Iris pigment epithelial cell (primary cell): ENCODE measurements at places on chromosomes 2 and 18.

- DNase-seq = no peak
These were observed 189.6 kb downstream of the MIB1 start for GRCh38 chr18:21930177-21930576.

DNA sequence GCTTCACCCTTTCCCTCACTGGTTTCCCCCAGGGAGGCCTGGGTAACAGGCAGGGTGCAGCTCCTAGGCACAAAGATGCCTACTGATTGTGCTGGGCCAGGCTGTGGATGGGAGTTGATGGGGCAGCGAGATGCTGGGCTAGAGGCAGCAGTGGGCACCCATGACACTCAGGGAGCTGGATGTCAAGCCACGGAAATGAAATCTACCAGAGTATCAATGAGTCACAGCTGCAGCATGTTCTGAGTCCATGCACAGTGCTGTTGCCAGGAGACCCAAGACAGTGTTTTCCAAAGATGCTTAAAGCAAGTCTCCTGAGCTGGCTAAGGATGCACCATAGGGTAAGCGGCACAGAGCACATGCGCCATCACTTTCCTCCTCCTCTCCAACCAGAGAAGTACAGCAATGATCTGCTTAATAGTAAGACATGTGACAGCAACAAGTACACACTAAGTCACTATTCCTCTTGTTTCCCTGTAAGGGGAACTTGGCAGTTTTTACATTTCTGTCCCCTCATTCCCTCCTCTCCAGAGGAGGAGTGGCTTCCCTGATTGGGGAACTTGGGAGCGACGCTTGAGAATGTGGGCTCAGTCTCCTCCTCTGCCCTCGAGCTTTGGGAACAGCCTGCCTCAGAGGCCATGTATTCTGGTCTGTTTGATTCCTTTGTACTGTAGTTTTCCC lies 57.2 kb downstream of the CDC42EP3 start:
- DNase-seq = peak; percentile 93

DNA sequence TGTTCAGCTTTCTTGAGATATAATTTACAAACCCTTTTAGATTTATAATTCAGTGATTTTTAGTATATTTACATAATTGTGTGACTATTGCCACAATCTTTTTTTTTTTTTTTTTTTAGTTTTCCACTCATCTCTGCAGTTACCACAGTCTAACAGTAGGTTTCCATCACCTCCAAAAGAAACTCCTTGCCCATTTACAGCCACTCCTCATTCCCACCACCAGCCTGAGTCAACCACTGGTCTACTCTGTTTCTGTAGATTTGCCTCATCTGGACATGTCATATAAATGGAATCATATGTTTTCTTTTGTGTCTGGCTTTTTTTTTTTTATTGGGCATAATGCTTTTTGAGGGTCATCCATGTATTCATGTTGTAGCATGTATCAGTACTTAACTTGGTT lies 16.1 kb downstream of the MTX2 start:
- peak; percentile 11 for DNase-seq

DNA sequence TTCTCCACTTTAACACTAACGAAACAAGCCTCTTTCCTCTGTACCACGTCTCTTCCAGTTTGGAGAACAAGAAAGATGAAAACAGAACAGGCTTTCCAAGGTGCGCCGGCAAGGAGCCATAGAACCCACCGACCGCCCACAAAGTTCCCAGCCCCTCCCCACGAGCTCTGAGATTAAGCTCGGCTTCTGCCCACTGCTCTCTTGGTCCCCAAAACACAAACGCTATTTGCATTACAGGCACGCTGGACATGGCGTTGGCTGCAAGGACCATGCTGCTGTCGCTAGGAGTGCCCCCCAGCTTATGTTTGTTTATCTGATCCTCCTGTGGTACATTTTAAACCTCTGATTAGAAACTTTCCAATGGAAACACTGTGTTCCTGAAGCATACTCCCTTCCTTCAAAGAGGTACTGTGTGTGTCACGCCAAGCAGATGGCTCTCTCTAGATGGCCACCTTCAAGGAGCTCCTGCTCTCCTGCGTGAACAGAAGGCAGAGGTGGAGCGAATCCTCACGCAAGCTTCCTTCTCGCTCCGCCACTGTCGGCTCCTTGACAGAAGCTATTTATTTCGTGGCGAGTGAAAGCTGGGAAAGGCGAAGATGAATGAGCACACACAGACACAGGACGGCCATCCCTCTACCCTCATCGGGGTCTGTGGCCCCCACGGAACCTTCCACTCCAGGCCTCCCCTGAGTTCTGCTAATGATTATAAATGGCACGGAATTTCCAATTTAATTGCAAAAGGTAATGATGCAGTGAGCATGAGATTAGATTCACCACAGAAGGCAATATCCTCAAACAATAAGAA lies 166.2 kb downstream of the EIPR1 start:
- DNase-seq = no peak

- peak; percentile 40 for DNase-seq
These were observed 564 bp downstream of the LPIN2 start for GRCh38 chr18:3012136-3013023.

DNA sequence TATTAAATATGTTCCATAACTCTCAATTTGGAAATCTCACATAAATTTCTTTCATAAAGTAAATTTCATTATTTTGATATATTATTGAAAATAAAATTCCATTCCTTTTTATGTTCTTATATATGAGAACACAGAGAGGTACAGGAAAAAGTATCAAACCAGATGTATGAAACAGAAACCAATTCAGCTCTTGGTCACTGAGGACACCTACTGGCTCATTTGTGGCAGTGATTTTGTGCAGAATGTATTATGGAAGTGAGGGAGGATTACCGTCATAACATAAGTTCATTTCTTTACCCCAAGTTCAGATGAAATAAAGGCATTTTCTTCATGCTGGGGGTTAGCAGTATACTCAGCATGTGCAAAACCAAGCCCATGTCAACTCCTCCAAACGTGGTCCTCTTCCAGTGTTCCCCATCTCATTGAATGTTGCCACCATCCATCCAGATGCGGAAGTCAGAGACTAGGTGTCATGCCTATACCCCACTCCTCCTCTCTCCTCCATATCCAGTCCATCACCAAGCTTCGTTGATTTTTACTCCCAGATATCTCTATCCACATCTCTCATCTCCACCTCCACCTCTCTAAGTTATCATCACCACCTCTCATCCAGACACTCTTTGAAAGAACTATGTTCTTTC lies 41.7 kb upstream of the MALL start:
- peak; percentile 73 for DNase-seq

GRCh38 chr2:241096979-241097378 lies 5.1 kb downstream of the MTERF4 start:
- DNase-seq = no peak

GRCh38 chr2:37589298-37589697 lies 82.1 kb downstream of the CDC42EP3 start:
- no peak for DNase-seq

DNA sequence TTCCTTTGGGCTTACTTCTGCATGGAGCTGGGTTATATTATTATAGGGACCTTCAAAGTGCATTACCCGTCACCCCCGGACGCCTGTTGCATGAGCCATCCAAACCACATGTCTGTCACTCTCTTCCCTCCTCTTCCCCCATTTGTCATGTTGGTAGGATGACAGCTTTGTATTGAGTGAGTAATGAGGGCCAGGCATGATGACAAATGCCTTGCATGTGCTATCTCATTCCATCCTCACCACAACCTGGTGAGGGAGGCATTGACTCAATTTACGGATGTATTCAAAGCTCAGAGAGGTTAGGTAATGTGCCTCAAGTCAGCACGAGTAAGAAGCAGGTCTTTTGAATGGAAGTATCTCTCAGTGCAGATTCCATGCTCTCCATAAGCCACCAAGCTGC lies 510.5 kb upstream of the TNP1 start:
- DNase-seq = peak; percentile 81
